ENCODE measurements at places on chromosomes 12 and 14.

DNA sequence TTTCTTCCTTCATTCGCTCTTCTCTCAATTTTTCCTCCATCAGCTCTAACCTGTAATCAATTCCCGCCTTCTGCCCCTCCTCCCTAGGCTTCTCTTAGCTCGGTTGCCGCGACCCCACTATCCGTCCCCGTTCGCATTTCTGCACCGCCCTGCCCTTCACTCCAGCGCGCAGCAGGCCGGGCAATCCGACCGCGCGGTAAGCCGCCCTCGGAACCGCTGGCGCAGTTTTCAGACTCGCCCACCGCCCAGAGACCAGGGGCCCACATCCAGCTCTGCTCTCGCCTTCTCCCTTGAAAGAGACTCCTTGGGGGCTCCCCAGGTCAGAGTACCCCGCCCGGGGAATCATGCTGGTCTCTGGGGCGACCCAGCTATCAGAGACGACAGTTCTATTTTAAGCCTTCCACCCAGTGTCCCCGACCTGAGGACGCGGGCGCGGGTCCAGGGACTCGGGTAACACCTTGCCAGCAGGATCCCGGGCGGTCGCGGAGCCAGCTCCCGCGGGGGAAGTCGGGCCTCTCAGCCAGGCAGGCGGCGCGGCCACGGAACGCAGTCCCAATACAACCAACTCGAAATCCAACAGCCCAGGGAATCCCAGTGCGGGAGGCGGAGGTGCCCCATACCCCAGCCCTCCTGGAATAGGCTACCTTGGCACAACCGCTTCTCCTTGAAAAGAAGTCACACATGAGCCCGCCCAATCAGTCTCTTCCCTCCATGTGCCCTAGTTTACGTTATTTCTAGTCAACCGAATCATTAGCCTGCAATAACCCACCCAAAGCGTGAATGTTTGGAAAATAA, 5.7 kb upstream of the SLC38A4 start:
- no peak for DNase-seq

- DNase-seq: peak; percentile 19
Observed at GRCh38 chr12:38904537-38905479, 583 bp downstream of the CPNE8 start.

- DNase-seq: no peak
Observed at GRCh38 chr12:66323017-66323416, 20.7 kb downstream of the HELB start.

DNA sequence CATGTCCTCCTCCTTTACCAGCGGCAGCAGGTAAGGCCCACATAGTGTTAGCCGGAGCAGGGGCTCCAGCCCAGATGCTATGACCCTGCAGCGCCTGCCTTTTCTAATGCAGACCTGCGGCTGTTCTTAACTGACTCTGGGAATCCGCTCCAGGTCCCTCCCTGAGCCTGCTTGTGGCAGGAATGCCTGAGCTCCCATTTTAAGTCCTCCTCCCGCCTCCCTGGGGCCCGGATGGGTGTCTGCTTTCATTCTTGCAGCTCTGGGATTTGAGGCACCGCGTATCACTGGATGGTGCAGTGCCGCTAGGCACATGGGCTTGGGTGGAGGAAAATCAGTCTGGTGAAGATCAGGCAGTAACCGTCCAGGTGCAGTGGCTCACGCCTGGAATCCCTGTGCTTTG, 7.6 kb downstream of the TSPAN9 start:
- DNase-seq: no peak

- peak; percentile 23 for DNase-seq
Observed at GRCh38 chr12:47941871-47942613, 21.4 kb upstream of the TMEM106C start.

DNA sequence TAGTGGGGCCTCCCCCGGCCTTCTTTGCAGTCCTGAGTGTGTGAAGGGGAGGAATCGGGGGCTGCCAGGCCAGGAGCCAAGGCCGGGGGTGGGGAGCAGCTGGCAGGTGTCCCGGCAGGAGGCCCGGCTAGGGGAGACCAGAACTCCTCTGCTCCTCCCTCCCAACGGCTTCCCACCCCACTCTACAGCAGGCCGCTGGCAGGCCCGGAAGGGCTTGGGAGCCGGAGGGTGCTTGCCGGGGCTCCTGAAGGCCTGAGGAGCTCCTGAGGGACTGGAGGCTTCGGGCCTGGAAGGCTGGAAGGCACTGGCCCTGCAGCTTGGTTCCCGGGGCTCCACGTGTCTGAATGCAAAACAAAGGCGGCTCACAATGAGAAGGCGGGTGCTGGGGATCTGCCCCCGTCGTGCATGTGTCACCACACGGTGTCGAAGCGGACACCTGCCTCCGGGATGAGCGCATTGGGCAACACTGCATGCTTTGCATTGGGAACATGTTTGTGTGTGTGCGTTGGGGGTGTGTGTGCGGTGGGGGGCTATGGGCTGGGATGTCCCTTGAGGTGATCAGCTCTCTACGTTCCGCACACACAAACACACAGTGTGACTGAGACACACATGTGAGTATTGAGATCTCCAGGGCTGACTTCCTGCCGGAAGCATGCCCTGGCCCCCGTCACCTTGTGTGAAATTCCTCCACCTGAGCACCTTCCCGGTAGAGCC, 30.9 kb upstream of the ANKRD9 start:
- no peak for DNase-seq

- no peak for DNase-seq
Observed at GRCh38 chr12:11668611-11669010, 19.1 kb downstream of the ETV6 start.

DNA sequence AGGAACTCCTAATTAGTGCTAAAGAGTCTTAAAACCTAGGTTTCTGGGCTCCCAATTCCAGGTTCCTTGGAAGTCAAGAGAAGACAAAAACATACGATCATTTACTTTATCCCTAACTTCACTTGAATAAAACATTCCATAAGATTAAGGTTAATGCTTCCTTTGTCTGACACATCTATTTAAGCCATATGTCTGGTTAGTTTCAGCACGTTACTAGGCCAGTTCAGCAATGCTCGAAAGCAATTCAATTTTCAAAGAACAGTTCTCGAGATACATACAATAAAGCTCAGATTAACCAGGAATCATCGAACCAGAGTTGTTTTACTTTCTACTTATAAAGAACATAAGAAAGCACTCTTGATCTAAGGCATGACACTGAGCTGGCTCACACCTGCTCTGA, 68.0 kb upstream of the POC1B start:
- no peak for DNase-seq

GRCh38 chr14:106883218-106883692, 1356.9 kb downstream of the TMEM121 start:
- no peak for DNase-seq

GRCh38 chr14:104266631-104267575, 128.5 kb downstream of the KIF26A start:
- no peak for DNase-seq

- DNase-seq: no peak
Observed at GRCh38 chr12:5000204-5000603, 43.5 kb upstream of the KCNA5 start.

GRCh38 chr14:91931478-91932088, 15.9 kb downstream of the FBLN5 start:
- no peak for DNase-seq

GRCh38 chr14:73713803-73714655, at the start of gene PNMA1:
TSS of gene PNMA1 (minus strand) at chr14:73714384. CDS start at chr14:73713639, 745 bp downstream.
- peak; percentile 82 for DNase-seq

GRCh38 chr12:101854747-101855146, 22.6 kb upstream of the DRAM1 start:
- no peak for DNase-seq

DNA sequence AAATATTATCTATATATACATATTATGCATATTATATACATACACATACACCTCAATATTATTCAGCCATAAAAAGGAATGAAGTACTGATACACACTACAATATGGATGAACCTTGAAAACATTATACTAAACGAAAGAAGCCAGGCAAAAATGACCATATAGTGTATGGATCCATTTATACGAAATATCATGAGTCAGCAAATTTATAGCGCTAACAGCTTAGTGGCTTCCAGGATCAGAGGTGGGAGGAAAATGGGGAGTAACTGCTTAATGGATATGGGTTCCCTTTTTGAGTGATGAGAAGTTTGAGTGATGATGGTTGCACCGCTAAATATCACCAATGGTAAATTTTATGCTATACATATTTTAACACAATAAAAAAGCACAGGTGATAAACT, 32.7 kb downstream of the PTGER2 start:
- DNase-seq: no peak

DNA sequence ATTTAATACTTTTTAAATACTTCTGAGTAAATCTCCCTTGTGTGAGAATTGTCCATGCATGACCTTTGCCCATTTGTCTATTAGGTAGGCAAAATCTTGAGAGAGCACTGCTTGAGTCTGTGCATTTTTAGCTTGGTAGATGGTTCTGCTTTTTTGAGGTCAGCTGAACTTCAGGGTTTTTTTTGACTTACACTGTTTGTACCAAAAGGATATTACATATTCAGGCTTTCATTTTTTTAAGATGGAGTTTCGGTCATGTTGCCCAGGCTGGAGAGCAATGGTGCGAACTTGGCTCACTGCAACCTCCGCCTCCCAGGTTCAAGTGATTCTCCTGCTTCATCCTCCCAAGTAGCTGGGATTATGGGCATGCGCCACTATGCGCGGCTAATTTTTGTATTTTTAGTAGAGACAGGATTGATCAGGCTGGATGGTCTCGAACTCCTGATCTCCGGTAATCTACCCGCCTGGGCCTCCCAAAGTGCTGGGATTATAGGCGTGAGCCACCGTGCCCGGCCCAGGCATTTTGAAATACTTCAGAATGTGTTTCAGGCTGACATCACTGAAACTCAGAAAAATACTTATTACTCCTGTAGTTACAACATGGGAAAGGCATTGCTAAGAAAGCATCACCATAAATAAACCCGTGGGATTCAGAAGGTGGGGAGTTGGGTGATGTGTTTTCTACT, 11.1 kb downstream of the RASSF3 start:
- DNase-seq: no peak

DNA sequence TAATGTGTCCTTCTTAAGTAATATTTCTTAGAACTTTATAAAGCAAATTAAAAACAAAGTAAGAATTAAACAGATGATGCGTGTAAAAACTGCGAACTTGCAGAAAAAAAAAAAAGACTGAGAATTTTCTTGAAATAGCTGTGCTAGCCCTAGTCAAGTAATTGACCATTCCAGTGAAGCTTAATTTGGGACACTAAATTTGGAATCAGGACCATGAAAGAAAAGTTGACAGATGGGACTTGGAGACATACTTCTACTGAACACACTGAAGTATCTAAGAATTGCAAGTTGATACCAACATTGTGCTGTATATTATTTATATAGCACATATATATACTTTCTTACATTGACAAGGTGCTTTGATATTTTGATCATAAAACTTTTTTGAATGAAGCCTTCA, 386.6 kb downstream of the KCNH5 start:
- DNase-seq: no peak

GRCh38 chr14:51951656-51952055, 37.7 kb upstream of the RTRAF start:
- no peak for DNase-seq

DNA sequence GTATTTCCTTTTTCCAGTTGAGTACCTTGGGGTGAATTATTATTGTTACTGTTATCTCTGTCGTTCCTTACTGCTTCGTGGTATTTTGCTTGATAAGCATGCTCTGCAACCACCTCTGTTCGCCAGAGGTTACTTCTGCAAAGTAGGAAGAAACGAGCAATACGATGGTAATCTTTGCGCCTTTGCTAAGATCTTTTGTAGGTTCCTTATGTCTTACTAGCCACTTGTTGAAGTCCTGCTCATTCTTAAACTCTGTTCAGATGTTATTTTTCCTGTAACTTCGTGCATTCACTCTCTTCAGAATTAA, 729 bp upstream of the M6PR start:
- DNase-seq: no peak

GRCh38 chr14:31568671-31569070, 7.5 kb downstream of the NUBPL start:
- DNase-seq: no peak

DNA sequence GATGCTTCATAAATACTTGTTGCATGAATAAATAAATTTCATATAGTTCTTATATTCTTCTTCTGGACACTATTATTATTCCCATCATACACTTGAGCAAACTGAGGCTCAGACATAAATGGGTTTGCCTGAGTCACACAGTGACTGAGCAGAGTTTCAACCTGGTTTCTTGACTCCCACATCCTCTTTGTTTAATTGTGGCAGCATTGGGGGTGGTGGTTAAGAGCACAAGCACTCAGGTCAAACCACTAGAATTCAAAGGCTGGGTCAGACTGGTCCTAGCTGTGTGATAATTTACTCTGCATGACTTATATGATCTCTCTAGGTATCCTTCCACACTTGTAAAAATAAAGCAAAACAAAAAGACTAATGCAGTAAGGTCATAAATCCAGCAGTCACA, 274.9 kb upstream of the SRRM4 start:
- no peak for DNase-seq

- DNase-seq: no peak
Observed at GRCh38 chr12:15682826-15683225, 106.4 kb downstream of the EPS8 start.

GRCh38 chr12:5745251-5745888, 199.7 kb downstream of the ANO2 start:
- DNase-seq: peak; percentile 19

DNA sequence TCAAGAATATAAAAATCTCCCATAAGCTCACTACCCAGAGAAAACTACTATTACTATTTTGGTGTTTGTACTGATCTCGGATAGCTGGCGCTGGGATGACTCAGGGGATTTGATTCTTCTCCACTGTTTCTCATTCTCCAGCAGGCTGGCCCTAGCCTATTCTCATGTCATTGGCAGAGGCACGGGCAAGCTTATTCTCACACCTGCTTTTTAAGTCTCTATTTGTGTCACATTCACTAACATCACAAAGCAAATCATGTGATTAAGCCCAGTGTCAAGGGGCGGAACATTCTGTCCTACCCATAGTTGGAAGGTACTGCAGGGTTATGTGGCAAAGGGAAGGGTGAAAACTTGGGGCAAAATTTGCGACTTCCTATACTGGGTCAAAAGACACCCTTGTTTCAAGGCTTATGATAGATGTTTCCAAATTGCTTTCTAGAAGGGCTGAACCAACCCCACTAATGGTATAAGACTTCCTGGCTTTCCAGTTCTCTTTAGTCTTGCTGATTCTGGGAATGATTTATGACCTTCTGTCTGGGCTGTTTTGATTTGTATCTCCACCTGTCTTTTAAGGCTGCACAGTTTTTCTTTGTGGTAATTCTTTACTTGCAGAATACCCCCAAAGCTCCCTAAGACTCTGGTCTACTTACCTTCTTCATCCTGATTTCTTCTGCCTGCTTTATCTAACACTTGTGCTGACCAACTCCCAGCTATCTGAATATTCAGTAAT, 406.4 kb downstream of the NRXN3 start:
- DNase-seq: no peak

GRCh38 chr12:69238589-69239351, 599 bp upstream of the CPSF6 start:
- no peak for DNase-seq

DNA sequence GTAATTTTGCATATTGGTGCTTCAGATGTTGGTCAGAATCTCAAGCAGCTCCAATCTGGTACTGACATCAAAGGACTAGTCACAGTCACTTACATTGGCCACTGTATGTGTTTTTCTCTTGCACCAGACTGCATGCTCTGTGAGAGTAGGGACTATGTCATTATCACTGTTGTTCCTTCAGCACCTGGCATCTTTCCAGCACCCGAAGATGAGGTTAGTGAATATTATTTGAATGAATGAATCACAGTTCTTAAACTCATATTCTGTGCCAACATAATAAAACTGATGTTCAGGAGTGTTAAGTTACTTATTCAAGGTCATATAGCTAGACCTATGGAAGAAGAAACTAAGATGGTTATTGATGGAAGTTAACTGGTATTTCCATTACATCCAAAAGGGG, 204.5 kb upstream of the TBX3 start:
- DNase-seq: no peak

Measured in stimulated activated CD8-positive, alpha-beta memory T cell treated with anti-CD3 and anti-CD28 coated beads, Interleukin-4, amount 100 ng/mL, for 24 hours (primary cell).